ENCODE measurements at places on chromosomes 1 and 21. TPM values are rescaled to one million over a fixed set of nuclear protein-coding genes. Genes with fewer than 3 reads are reported as not detected.
A peak's percentile ranks its signal among the peaks of the same experiment; 100 is the strongest.

DNA sequence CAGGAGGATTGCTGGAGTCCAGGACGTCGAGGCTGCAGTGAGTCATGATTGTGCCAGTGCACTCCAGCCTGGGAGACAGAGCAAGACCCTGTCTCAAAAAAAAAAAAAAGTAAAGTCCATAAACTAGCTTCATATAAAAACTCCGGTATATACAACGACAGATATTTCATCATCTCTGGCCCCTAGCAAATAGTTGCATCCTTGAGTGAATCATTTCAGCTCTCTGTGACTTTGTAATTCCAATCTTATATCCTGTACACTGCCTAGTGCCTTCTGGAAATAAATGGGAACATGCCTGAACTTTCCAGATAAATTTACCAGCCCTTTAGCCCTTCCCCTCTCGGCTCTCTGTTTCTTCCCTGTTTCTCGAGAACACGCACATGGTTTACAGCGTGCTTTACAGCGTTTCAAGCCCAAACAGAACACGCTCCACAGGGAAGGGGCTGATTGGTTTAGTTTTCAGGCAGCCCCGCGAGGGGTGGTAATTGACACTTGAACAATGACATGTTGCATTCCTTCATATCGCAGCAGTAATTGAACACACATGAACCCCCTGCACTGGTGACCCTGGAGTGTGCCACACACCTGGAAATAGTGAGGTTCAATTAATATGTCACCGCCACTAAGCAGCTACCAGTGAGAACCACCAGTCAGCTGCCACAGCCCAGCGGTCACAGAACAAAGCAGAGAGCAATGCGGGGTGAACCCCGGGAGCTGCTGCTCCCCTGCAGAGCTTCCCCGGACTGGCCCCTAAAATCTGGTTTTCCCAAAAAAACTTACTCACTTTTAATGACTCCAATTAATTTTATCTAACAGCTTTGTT is 35.7 kb upstream of the SIM2 start:
- DNase-seq: no peak
- H3K4me1 ChIP-seq: no peaks in the 10 kb centered on the region
- H3K36me3 ChIP-seq: no peaks in the 10 kb centered on the region
- no peaks in the 10 kb centered on the region for H3K27me3 ChIP-seq
- no peak overlapping the region for H3K27ac ChIP-seq
- H3K4me3 ChIP-seq: no peak overlapping the region

DNA sequence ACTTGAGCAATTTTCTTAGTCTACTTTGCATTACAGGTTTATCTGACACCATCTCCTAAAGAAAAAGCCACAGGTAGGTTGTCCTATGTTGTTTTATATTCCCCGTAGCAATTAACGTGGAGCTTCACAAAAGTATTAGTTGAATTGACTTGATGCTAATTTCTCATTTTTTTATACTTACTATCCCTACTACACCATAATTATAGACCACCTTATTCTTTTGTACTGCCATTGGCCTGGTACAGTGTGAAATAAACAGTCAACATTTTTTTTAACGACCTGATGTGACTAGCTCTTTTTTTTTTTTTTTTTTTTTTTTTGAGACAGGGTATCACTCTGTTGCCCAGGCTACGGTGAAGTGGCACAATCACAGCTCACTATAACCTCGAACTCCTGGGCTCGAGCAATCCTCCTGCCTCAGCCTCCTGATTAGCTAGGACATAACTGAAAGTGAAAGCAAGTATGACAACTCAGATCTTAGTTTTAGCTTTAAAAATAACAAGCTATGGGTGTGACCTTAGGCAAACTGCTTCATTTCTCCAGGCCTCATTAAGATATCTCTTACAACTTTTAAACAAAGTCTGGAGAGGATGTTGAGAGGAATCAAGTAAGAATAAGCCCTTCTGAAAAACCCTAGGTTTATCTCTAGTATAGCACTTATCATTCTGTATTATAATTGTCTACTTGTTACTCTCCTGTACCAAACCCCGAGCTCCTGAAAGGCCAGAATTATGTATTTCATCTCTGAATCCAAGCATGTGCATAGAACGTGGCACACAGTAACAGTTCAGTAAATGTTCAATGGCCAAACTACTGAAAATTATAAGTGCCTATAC is 49.5 kb downstream of the LUZP1 start:
- peak overlapping the region; percentile 60 for H3K27ac ChIP-seq
- no peaks in the 10 kb centered on the region for H3K36me3 ChIP-seq
- no peak overlapping the region for H3K4me3 ChIP-seq
- H3K27me3 ChIP-seq: no peaks in the 10 kb centered on the region

DNA sequence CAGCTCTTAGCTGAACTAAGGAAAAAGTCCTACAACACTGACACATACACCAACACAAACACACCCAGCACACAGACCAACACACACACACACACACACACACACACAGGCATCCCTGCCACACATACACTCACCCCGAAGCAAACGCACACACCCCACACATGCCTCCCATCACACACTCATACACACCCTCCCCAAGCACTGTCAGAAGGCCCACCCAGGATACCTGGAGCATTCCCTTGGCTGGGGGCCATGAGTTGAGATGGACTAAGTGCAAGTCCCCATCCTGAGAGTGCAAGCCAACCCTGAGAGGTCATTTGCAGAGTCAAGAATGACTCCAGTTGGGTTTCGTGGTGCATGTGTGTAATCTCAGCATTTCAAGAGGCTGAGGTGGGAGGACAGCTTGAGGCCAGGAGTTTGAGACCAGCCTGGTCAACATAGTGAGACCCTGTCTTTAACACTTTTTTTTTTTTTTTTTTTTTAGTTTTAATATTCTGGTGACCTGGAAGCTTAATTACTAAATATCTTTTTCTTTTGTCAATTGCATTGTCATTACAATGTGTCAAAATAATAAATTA is 117.3 kb downstream of the RHOU start:
- no peak overlapping the region for H3K4me3 ChIP-seq
- no peaks in the 10 kb centered on the region for H3K27me3 ChIP-seq
- H3K36me3 ChIP-seq: no peaks in the 10 kb centered on the region
- no peaks in the 10 kb centered on the region for H3K4me1 ChIP-seq
- no peak overlapping the region for H3K27ac ChIP-seq

DNA sequence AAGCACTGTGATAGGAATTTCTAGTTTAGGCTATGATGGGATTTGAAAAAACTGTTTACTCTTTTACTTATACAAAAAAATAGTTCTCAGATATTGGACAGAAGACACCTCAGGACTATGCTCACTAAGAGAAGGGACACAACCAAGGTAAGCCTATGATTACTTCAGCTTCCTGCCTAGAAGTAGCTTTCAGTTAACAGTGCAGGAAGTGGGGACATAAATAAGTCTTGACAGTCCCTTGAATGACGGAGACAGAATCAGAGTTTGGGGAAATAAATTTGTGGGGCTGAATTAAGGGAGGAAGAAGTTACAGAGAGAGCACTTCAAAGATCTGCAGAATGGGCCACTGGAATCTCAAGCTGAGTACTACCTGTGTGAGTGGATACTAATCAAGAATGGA is 53.8 kb upstream of the OLFM3 start:
- no peaks in the 10 kb centered on the region for H3K36me3 ChIP-seq
- no peaks in the 10 kb centered on the region for H3K27me3 ChIP-seq
- no peaks in the 10 kb centered on the region for H3K4me1 ChIP-seq
- no peak overlapping the region for H3K27ac ChIP-seq
- DNase-seq: no peak

DNA sequence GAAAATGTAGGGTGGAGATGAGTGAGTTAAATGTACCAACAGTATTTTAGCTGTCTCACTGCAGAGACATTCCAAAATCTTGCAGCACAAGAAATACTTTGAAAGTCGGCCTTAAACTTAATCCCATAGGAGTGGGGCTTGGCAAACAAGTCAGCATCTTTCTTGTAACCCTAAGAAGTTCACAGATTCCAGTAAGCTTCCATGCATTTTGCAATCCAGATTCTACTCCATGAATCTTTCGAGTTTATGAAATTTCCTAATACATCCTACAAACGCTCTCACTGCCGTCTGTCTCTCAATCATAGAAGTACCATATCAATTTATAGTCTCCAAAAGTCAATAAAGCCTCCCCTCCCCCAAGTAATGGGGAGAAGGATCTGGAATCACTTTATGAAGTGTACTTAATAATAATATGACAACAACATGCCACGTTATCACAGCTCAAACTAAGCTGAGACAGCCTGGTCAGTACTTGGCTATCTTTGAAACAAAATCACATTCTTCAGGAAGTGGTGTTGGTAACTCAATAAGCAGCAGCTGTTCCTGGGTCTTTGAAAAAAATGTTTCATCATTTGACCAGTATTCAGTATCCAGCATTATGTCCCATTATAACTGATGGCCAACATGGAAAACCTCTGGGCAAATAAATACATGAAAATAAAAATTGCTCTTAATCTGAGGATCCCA is 317.4 kb upstream of the RUNX1 start:
- DNase-seq: no peak
- no peaks in the 10 kb centered on the region for H3K4me1 ChIP-seq
- H3K4me3 ChIP-seq: no peak overlapping the region
- no peaks in the 10 kb centered on the region for H3K27me3 ChIP-seq

DNA sequence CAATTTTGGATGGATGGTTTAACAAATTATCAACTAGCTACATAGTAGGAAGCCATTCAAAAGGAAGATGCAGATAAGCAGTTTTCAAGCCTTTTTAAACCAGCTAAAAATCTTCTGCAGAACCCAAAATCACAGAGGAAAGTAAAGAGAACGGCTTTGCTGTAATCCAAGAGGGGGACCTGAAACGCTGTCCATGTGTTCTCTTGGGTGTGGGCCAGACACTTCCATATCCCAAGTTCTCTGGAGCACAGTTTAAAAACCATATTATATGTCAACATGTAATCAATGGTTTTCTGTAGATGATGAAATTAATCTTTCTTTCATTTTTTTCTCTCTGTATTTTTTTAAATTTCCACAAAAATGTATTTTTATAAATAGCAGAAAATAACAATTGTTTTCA is 90.5 kb downstream of the SELENOF start:
- H3K4me1 ChIP-seq: no peaks in the 10 kb centered on the region
- no peaks in the 10 kb centered on the region for H3K36me3 ChIP-seq
- no peaks in the 10 kb centered on the region for H3K27me3 ChIP-seq
- H3K4me3 ChIP-seq: no peak overlapping the region

GRCh38 chr1:53681977-53682685 is 56.8 kb downstream of the GLIS1 start:
- no peak overlapping the region for H3K4me3 ChIP-seq
- no peak overlapping the region for H3K27ac ChIP-seq
- H3K36me3 ChIP-seq: no peaks in the 10 kb centered on the region
- peaks cover 5% of the 10 kb centered on the region for H3K4me1 ChIP-seq
- peak; percentile 19 for DNase-seq
- H3K27me3 ChIP-seq: no peaks in the 10 kb centered on the region

- H3K4me1 ChIP-seq: no peaks in the 10 kb centered on the region
- H3K27me3 ChIP-seq: no peaks in the 10 kb centered on the region
- peaks cover 26% of the 10 kb centered on the region for H3K36me3 ChIP-seq
Observed at GRCh38 chr1:84202126-84202525, 58.1 kb downstream of the PRKACB start.

DNA sequence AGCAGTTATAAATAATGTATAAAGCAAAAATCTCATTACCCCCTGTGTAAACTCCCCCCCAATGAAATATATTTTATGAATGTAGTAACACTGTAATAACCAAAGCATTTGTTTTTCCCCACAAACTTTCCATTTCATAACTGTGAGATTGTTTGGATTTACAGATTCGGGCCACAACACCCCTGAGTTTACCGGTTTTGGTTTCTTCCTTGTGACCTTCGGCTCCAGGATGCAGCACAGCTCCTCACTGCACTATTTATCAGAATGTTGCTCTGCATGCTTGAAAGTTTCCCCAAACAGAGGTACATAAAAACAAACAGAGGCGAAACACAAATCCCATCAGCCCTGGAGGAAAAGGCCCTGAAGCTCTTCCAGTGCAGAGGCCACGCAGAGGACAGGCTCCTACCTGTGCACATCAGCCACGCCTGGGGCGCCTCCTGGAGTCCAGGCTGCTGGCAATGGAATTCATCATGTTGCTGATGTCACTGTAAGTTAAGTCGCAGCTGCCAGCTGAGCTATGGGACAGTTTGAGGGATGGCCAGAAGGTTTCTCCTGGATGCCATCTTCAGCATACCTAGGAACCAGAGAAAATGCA is 122.0 kb downstream of the LMO4 start:
- no peak overlapping the region for H3K4me3 ChIP-seq
- H3K27ac ChIP-seq: no peak overlapping the region
- no peaks in the 10 kb centered on the region for H3K27me3 ChIP-seq
- peak; percentile 25 for DNase-seq
- H3K4me1 ChIP-seq: peaks cover 18% of the 10 kb centered on the region
- H3K36me3 ChIP-seq: no peaks in the 10 kb centered on the region

DNA sequence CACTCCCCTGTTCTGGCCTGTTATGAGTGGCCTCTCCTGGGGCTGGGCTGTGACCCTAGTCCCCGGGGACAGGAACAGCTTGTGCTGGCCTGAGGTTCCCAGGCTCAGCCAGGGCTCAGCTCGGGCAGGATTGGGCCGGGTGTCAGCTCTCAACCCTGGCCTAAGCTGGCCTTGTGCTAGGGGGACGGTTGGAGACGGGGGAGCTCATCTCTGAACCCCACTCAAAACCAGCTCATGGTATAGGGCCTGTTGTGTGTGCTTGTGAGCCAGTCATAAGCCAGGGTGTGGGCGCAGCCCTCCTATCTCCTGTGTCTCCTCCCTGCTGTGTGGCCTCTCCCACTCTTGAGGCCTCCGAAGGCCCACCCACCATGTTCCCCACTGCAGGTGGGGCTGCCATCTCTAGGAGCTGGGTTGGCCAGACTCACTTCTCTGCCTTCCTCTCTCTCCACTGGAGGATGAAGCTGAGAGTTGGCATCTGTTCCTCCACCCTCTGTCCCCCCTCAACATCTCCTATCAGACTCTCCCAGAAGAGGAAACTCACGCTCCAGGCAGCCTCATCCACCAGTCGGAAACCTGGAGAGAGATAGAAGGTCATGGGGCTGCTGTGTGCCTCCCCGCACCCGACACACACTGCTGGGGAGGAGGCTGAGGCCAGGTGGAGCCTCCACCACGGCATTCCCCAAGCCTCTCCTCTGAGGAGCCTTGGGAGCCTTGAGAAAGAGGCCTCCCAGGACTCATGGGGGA is 1.4 kb downstream of the PEAR1 start:
- no peak overlapping the region for H3K27ac ChIP-seq
- DNase-seq: no peak
- H3K4me1 ChIP-seq: peaks cover 22% of the 10 kb centered on the region
- H3K36me3 ChIP-seq: no peaks in the 10 kb centered on the region
- H3K4me3 ChIP-seq: no peak overlapping the region

Gene ANGPTL3
- total RNA-seq: not detected

Gene EFNA1
- 1.2 TPM for total RNA-seq

All from CD4-positive, alpha-beta memory T cell (primary cell).